Effector memory CD8-positive, alpha-beta T cell (primary cell): ENCODE measurements at places on chromosomes 7 and 10.

DNA sequence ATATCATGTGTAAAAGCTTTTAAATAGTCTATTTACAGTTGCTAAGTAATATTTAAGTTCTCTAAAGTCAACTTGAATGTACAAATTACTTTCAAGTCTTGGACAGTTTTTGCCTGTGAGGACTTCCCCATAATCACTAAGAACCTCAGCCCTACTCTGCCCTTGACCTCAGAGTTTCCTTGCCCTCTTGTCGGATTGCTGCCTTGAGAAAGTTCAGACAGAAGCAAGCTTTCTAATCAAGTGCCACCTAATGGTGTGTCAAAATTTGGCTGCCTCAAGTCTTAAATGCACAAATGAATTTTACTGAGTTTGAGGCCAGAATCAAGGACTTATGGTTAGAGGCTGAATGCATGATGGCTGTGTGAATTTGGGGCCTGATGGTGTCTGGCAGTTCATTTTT lies 88.3 kb upstream of the KAT6B start:
- H3K4me3 ChIP-seq: peak overlapping the region; percentile 60
- no peaks in the 10 kb centered on the region for H3K36me3 ChIP-seq
- H3K4me1 ChIP-seq: peaks cover 16% of the 10 kb centered on the region
- DNase-seq: no peak

DNA sequence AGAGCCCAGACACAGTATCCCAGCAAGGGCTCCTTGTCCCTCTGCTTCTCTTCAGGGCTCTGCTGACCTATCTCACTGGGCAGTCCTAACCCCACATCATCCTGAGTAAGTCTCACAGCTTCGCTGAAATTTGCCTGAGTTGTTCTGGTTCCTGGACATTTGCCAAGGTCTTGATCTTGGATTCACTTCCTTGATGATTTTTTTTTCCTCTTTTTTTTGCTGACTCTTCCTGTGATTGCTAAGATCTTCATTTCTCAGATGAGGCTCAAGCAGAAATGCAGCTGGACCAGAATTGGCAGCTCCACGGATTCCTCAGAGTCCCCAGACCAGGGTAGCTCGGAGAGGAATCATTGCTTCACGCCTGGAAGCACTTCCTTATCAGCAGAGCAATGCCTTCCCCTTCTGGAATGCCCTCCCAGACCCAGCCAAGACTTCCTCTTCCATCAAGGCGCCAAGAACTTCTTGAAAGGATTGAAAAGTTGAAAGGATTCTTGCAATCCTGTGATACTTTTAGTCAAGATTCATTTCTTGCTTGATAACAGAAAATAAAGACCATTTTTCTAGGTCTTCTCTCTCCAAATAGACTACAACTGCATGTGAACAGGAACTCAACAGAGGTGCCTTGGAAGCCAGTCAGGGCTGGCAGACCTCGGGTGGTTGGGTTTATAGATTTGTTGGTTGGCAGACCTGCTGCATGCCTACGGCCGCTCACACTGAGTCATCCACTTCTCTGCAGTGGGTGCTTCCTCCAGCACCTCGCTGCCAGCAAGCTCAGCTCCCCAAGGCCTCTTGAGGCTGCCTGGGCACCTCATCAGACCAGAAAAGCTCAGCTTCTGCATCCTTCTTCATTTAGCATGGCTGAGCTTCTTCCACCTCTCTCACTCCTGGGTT lies 8.8 kb upstream of the AFAP1L2 start:
- H3K4me3 ChIP-seq: no peak overlapping the region
- no peaks in the 10 kb centered on the region for H3K4me1 ChIP-seq
- peaks cover 4% of the 10 kb centered on the region for H3K36me3 ChIP-seq
- peaks cover 65% of the 10 kb centered on the region for H3K27me3 ChIP-seq
- H3K27ac ChIP-seq: no peak overlapping the region

- peaks cover 18% of the 10 kb centered on the region for H3K36me3 ChIP-seq
- H3K27me3 ChIP-seq: no peaks in the 10 kb centered on the region
- peak overlapping the region; percentile 55 for H3K27ac ChIP-seq
- H3K4me1 ChIP-seq: peaks cover 25% of the 10 kb centered on the region
- H3K4me3 ChIP-seq: no peak overlapping the region
Observed at GRCh38 chr10:23448802-23449570, 10.1 kb downstream of the OTUD1 start.

GRCh38 chr7:55247428-55247827 lies 117.7 kb upstream of the LANCL2 start:
- H3K27ac ChIP-seq: no peak overlapping the region
- no peak overlapping the region for H3K4me3 ChIP-seq
- no peaks in the 10 kb centered on the region for H3K36me3 ChIP-seq
- H3K27me3 ChIP-seq: peaks cover 36% of the 10 kb centered on the region

DNA sequence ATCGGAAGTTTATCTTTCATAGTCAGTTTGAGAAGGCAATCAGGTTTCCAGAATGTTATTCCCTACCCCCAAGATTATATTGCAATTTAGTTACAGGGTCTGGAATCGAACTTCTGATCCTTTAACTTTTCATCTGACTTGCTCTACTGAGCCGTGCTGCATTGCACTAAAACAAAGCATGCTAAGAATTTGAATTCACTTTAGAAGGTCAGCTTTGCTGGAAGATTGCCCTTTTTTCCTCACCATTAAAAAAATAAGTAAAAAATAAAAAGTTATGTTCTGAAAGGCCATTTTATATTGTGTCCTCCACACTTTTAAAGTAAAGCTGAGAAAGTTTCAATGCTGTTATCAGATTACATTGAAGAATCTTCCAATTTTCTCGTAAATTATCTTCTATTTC lies 388.8 kb upstream of the PHF14 start:
- H3K27ac ChIP-seq: no peak overlapping the region
- no peaks in the 10 kb centered on the region for H3K27me3 ChIP-seq
- no peak for DNase-seq
- no peaks in the 10 kb centered on the region for H3K4me1 ChIP-seq
